ENCODE measurements at places on chromosomes 13 and 19. TPM values are rescaled to one million over a fixed set of nuclear protein-coding genes. Genes with fewer than 3 reads are reported as not detected.

DNA sequence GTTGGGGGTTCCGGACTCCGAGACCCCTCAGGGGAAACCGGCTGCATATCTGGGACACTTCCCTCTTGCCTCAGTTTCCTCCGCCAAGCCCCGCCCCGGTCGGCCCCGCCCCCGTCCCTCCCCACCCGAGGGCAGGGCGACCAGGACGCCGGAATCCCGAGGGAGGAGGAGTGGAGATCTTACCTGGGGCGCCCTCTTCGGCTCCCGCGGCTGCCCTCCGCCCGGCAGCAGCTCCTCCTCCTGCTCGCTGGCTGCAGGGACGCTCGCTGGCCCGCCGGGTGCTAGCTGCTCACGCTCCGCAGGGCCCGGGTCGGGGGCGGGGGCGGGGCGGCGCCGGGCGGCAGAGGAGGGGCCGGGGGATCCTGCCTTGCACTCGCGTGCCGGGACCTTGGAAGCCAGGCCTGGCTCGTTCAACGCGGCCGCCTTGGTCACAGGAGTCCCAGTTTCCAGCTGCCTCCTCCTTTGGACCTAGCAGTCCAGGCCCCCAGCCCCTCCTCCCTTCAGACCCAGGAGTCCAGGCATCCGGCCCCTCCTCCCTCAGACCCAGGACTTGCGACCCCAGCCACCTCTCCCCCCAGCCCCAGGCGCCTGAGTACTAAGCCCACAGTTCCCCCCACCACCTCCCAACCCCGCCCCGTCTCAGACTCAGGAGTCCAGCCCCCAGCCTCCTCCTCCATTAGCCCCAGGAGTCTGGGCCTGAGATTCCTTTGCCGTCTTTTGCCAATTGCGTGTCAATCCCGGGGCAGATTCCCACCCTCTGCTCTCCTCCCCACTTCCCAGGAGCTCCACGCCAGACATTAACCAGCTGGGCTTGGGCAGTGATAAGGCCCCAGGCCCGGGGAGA is at the start of gene NTF4:
TSS of gene NTF4 (minus strand) at position 51 of the 844 bp plus-strand sequence. CDS start 2,821 bp downstream, outside the sequence.
- DNase-seq, result no peak

GRCh38 chr13:73368608-73369007 is 309.8 kb downstream of the KLF5 start:
- no peak for DNase-seq

DNA sequence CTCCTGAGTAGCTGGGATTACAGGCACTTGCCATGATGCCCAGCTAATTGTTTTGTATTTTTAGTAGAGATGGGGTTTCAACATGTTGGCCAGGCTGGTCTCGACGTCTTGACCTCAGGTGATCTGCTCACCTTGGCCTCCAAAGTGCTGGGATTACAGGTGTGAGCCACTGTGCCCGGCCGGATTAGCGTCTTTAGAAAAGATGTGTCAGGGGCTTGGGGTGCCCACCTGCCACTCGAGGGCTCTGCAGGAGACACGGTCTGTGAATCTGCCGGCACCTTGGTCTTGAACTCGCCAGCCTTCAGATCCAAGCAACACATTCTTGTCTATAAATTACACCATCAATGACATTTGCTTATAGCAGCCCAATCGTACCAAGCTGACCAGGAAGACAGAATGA is 38.8 kb upstream of the TUBGCP3 start:
- DNase-seq, result no peak

DNA sequence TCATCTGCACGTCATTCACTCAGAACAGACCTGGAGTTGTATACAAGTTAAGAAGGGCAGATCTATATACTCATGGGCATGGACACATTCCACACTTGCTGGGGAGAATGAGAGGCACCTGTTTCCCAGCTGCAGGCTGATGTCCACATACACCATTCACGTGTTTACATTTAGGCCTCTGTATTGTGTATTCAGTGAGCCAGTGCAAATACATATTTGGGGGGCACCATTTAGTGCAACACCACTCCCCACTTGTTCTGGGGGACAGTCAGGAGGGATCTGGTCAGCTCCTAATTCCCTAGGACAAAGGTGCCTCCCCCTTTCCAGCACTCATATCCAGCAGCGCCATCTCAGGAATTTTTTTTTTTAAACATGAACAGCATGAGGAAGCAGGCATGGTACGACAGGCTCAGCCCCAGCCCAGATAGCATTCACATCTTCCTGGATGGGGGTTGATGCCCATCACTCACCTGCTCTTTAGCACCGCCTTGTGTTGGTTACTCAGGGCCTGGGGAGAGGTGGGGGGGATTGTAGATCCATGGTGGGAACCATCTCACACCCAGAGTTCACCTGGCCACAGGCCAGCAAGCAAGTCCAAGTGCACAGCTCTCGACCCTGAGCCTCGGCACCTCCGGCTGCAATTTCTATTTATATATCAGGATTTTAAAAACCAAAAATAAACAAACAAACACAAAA is 56.9 kb upstream of the ZNF254 start:
- no peak for DNase-seq

DNA sequence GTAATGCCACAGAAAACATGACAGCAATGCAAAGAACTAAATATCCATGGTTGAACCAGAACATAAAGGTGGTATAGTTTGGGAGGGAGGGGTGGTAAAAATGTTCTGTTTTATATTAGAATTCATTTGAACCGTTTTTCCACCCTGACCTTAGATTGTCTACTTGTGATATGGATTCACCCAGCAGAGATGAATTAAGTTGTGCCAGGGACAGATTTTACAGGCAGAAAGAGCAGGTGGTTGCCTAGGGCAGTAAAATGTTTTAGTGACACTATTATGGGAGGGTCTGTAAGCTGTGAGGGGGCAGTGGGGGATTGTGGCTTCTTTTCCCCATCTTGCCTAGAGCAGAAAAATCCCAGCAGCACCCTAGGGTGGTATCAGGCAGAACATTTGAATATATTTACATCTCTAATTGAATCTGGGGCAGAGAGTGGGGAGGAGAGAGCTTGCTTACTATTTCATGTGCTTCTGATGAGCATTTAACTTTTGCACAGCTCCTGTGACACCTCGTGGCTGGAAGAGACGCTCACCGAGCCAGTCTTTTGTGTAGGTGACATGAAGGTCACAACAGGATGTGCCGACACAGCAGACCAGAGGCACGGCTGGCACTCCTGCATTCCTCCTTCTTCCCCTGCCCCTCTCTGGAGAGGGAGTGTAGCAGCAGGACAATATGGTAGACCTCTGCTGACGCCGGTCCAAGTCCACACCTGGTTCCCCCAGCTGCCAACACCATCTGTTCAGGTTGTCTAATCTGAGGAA is 452.3 kb downstream of the IRS2 start:
- no peak for DNase-seq

The ZNF547 gene
- total RNA-seq, result 2.1 TPM

The CD33 gene
- total RNA-seq, result 0.99 TPM

The PODNL1 gene
- not detected for total RNA-seq

The SUPT5H gene
- 322 TPM for total RNA-seq
